ENCODE measurements at places on chromosomes 1 and 21.

- peak; percentile 46 for DNase-seq
These were observed 651 bp downstream of the ZBTB8A start for GRCh38 chr1:32539584-32540571.

DNA sequence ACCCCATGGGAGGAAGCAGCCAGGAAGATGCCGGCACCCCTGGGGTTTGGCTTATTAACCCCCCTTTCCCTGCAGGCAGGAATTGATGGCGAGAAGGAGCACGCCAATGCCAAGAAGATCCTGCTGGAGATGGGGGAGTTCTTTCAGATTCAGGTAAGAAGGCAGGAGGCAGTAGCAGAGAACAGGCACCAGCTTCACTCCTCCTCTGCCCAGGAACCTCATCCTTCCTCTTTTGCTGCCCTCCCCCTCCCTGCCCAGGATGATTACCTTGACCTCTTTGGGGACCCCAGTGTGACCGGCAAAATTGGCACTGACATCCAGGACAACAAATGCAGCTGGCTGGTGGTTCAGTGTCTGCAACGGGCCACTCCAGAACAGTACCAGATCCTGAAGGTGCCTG, 1.2 kb upstream of the RUSC1 start:
- DNase-seq, result no peak

- DNase-seq, result no peak
These were observed 12.7 kb upstream of the CRNN start for GRCh38 chr1:152426731-152427130.

DNA sequence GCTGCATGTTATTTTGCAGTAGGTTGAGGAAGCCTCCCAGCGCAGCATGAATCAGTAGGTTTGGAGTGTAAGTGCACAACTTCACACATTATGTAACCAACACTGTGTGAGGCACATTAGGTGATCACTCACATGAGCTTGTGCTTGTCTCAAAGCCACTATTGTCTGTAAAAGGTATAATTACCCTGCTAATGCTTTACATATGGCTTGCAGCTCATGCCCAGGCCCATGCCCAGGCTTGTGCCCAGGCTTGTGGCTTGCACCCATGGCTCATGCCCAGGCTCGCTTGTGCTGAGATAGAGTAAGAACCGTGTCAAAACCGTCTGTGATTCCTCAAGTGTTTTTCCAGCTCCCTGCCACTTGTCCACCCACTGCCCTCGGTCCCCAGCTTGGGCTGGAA, 596.3 kb downstream of the LTN1 start:
- DNase-seq, result no peak

- peak; percentile 48 for DNase-seq
These were observed 706 bp downstream of the RNF19B start for GRCh38 chr1:32963746-32964460.

DNA sequence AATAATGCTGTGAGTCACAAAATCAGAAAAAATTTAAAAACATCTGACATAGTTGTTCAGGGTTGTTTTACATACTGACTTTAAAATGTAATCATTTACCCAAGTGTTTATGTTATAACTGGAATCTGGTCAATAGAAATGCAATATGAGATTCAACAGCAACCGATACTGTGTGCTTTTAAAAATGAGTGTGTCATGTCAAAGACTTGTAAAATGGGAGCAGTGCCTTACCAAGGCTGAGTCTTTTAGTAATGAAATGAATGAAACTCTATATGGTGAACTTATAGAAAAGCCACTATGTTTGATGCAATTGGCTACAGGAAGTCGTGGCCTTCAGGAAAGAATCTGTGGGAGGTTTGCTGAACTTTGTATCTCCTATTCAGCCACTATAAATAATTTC, 570.2 kb downstream of the DPYD start:
- no peak for DNase-seq

- DNase-seq, result no peak
These were observed 23.2 kb upstream of the SPATA6 start for GRCh38 chr1:48495166-48495565.

DNA sequence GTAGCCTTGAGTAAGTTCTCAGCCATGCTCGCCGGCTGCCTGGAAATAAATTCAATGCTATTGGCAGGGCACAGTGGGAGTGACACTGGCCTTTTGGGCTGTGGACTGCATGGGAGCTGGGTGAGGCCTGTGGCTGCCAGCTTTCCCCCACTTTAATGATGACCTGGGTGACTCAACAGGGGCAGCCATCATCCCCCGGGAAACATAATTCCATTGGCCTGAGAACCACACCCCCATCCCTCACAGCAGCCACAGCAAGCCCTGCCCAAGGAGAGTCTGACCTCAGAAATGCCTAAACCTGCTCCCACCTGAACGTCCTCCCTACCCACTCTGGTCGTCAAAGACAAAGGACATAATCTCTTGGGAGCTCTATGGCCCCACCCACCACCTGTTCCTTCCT, 384.0 kb downstream of the LTN1 start:
- DNase-seq, result no peak
